Regular cardiac myocyte (primary cell): ENCODE measurements at places on chromosomes 16 and 17. TPM values are rescaled to one million over a fixed set of nuclear protein-coding genes. Genes with fewer than 3 reads are reported as not detected.

Gene TNS4
- not detected in 2 replicates for total RNA-seq

Gene MT1A
- 3.9 and 8.8 TPM in 2 replicates for total RNA-seq

Gene CARD14
- under 0.01 TPM in 1 of 2 replicates, not detected in the other for total RNA-seq

Gene COX10
- 11.6 and 13.6 TPM in 2 replicates for total RNA-seq

Gene ABCC1
- 20.5 and 22.6 TPM in 2 replicates for total RNA-seq

Gene HSD3B7
- 12.8 and 17.5 TPM in 2 replicates for total RNA-seq

Gene TRIM72
- under 0.01 TPM in 1 of 2 replicates, not detected in the other for total RNA-seq

Gene THAP11
- 34.7 and 39.5 TPM in 2 replicates for total RNA-seq

Gene KRT9
- not detected in 2 replicates for total RNA-seq

Gene CCDC57
- 10.2 and 11.6 TPM in 2 replicates for total RNA-seq

Gene SPATA32
- under 0.01 TPM in 1 of 2 replicates, not detected in the other for total RNA-seq

Gene AATK
- 0.19 and 0.56 TPM in 2 replicates for total RNA-seq

Gene HOXB8
- under 0.01 TPM in 2 replicates for total RNA-seq

Gene TUBD1
- total RNA-seq: 7.3 and 9.8 TPM in 2 replicates

Gene MLKL
- total RNA-seq: 11.6 and 25.9 TPM in 2 replicates

Gene GNG13
- not detected in 2 replicates for total RNA-seq

Gene KAT7
- 28.6 and 29.3 TPM in 2 replicates for total RNA-seq

Gene TEDC2
- 1.7 and 12.5 TPM in 2 replicates for total RNA-seq

Gene MYH1
- total RNA-seq: not detected in 2 replicates

Gene KRTAP4-6
- not detected in 2 replicates for total RNA-seq

Gene PTX4
- total RNA-seq: 0.19 TPM in 1 of 2 replicates, not detected in the other

Gene ZNF597
- 2.3 and 2.7 TPM in 2 replicates for total RNA-seq

Gene DHODH
- 4.8 and 5.2 TPM in 2 replicates for total RNA-seq

Gene RAP1GAP2
- 0.28 and 0.96 TPM in 2 replicates for total RNA-seq

Gene C16orf86
- 2.5 and 7.6 TPM in 2 replicates for total RNA-seq

Gene EMP2
- 10.7 and 16.9 TPM in 2 replicates for total RNA-seq
